ENCODE measurements at places on chromosomes 7 and 10. TPM values are rescaled to one million over a fixed set of nuclear protein-coding genes. Genes with fewer than 3 reads are reported as not detected.

Gene LRRN3
- total RNA-seq, result 0.48 TPM

Gene KNDC1
- total RNA-seq, result 8.5 TPM

Gene ARMC10
- 15.8 TPM for total RNA-seq

Gene FAM25G
- not detected for total RNA-seq

Gene PURB
- total RNA-seq, result 5.0 TPM

Gene CCL24
- total RNA-seq, result 0.88 TPM

Gene PIK3AP1
- 35.7 TPM for total RNA-seq

Gene MRC1
- total RNA-seq, result 30.9 TPM

Gene OR13A1
- not detected for total RNA-seq

DNA sequence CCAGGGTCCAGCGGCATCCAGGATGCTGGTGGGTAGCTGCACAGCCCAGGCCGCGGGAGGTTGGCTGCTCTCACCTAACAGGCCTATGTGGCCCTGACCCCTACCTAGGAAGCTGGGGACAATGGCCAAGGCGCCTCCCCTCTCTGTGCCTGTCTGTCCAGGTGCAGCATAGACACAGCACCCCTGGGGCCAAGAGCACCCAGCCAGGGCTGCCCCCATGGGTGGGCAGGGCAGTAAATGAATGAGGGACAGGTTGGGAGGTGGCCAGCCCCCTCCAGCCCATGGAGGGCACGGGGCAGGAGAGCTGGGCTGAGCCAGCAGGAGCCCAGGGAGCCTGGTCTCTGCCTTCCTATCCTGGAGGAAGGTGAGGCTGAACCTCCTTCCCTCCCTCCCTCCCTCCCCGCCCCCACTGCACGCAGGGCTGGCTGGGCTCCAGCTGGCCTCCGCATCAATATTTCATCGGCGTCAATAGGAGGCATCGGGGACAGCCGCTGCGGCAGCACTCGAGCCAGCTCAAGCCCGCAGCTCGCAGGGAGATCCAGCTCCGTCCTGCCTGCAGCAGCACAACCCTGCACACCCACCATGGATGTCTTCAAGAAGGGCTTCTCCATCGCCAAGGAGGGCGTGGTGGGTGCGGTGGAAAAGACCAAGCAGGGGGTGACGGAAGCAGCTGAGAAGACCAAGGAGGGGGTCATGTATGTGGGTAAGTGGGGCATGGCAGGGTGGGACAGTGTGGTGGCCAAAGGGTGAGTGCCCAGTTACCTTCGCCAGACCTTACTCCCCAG is at the start of gene SNCG:
TSS of gene SNCG (plus strand) at position 484 of the 785 bp plus-strand sequence. CDS start at position 583, 99 bp downstream.
- peak; percentile 52 for DNase-seq

DNA sequence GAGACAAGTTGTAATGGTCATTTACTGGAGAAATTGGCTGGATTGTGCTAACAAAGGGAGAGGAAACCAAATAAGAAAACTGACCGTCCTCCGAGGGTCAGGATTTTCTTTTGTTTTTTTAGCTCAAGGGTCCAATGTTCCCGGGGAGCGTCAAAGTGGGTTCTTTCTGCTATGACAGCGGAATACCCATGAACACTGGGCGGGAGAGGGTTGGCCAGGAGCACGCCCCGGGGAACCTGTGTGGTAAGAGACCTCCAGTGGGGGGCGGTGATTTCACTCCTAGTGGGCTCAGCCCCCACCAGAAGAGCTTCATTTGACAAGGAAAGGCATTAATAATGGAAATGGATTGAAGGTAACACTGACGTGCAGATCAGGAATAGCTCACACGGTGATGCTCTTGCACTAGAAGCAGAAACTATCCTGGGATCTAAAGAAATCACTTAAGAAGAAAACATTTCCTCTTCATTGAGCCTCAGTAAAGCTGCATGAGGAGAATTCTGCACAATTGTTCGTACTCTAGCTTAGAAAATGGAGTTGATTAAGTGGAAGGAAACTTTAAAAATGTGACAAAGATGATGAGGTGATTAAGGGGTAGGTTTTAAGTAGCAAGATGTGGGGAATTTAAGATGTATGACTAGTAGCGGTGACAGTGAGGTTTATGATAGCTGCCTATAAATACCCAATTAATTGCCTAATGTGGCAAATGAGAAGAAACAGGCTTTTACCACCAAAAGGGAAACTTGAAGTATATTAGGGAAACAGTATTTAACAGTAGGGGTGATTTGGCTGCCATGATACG is 627.2 kb downstream of the SUGCT start:
- no peak for DNase-seq

DNA sequence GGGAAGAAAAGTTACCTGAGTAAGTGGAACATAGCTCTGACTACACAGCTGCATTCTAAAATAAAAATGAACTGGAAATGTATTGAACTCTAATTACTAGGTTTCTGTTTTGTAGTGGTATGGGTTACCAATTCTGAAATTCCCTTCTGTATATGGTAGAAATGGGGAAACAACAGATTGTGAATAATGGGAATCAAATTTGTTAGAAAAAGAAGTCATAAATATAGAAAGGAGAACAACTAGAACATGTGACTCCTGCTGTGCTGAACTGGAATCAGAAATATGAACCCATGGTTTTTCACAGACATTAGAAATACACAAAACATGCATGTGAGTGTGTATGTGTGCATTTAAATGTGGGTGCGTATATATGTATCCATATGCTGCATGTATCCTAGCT is 27.0 kb downstream of the MCMBP start:
- no peak for DNase-seq

DNA sequence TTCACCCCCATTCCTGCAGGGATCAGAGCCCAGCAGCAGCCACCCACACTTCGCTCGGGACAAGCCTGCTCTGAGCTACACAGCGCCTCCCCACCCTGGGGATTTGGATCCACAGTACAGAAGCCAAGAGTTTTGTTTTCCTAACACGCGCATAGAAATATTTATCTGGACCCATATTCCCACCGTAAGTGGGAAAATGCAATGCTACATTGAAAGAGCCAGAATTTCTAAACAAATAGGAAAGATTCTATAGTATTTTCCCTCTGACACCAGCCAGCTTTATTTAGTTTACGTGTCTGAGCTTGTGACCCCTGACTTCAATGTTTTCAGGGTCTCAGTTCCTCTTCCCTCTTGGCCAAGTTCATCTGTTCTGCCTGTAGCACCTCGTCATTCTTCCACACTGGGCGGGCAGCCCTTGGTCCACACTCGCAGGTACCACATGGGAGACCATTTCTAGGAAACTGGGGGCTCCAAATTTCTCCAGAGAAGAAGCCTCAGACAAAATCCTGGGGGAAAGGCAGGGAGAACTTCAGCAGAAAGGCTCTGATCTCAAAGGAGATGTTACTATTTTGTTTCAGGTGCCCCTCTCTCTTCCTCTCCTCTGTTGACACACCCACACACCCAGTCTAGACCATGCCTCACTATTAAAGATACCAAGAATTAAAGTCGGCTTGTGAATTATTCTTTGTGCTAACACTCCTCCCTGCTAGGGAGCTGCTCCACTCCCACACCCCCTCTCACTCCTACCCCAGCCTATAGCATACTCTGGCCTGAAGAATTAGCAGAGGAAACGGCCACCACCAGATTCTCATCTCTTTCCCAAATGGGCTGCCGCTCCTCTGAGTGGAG is 116.0 kb upstream of the PCGF5 start:
- no peak for DNase-seq

DNA sequence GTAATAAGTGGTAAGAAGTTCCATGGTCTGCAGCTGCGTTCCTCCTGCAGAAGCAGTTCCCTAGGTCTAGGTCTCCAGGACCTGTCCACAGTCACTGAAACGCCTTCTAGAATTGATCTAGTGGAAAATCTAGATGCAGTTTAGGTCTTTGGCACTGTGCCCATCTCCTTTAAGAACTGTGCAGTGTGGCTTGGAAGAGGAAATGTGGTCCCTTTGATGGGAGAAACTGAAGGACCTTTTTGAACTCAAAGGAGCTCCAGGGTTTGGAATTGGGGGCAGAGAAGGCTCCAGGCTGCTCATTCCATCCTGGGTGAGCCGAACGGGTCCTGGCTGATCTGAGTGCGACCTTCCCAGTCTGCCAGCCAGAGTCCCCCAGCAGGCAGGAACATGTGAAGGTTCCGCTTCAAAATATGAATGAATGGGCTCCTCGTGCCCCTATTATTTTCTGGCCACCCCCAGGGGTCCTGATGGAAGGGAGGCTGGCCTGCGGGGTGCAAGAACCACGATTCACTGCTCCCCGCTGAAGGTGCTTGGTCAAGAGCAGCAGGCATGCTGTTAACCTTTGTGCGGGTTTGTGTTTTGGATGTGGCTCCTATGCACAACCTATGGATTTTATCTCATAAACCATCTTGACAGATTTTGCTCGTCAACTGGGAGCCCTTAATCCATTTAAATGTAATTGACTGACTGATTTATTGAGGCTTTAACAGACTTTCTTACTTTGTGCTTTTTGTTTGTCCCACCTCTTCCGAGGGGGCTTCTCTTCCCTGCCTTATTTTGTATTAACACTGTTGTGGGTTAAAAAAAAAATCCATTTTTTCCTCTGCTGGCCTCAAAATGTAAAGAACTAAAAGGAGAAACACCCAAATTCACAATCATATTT is 36.7 kb downstream of the ZNF467 start:
- no peak for DNase-seq

GRCh38 chr10:119734396-119735332 is 8.8 kb downstream of the INPP5F start:
- no peak for DNase-seq

DNA sequence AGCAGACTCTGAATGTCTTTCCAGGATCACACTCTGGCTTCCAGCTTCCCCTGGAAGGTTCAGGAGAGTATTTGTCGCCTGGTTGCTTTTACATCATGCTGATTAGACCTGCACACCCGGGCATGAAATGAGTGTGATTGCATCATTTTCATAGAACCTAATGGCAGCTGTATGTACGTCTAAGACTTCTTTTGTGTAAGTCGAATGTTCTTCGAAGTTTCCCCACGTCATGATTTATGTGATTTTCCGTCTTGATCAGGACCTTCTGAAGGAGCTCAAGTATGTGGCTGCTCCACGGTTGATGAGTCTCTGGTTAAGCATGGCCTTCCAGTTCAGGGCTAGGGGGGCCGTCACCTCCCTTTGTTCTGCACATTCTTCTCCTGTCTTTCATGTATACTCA is 4.5 kb downstream of the EIF4H start:
- no peak for DNase-seq

DNA sequence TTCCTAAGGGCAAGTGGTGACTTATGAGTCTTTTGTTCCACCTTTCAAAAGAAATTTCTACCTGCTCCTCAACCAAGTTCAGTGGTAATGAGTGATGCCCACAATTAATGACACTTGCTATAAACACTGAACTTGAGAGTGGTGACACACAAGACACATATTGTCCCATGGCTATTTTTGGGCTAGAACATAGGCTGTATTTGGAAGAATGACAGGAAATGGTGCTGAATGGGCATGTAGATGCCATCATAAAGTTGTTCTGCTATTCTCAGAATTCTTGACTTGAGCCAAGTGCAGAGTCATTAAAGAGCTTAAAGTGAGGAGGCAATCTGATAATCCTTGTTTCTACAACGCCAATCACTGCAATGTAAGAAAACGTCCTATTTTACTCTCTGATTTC is 313.3 kb downstream of the AGMO start:
- no peak for DNase-seq

GRCh38 chr7:132895231-132895630 is 186.7 kb downstream of the CHCHD3 start:
- DNase-seq, result no peak

GRCh38 chr7:102450242-102450641 is 14.4 kb downstream of the ALKBH4 start:
- no peak for DNase-seq

- DNase-seq, result peak; percentile 37
Observed at GRCh38 chr10:119537953-119538630, 4.4 kb downstream of the RGS10 start.

DNA sequence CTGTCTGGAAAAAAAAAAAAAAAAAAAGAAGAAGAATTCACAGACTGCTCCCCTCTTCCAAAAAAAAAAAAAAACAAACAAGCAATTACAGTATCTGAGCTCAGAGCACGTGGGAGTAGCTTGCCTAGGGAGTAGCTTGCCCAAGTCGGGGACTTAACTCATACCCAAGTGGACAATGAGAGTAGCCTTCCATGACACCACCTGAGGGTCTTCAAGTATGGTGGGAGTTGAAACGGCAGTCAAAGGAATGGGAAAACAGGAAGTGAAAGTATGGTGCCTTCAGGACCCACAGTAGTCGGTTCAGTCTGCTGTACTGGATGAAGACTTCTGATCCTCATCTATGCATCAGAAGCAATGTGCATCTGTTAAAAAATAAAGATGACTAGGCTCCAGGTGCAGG is 10.6 kb downstream of the VOPP1 start:
- no peak for DNase-seq

DNA sequence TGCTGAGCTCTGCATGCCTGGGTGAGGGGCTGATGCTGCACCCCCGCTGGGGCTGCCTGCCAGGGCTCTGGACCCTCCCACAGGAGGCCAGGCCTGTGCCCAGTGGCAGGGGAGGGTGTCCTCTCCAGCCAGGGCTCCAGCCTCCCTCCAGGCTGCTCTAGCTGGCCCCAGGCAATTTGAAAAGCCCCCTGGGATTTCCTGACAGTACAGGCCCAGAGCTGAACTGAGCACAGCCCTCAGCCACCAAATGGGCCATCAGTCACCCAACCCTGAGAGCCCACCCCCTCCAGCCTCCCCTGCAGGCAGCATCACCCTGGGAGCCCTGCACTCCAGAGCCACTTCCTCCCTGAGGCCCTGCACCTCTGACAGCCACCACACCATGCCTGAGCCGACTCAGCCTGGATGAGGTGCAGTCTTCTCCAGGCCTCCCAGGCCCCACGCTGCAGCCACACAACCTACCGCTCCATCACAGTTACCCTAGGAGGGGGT is 101.8 kb upstream of the RET start:
- peak; percentile 39 for DNase-seq

GRCh38 chr10:132636358-132636757 is 98.8 kb downstream of the INPP5A start:
- DNase-seq, result no peak

DNA sequence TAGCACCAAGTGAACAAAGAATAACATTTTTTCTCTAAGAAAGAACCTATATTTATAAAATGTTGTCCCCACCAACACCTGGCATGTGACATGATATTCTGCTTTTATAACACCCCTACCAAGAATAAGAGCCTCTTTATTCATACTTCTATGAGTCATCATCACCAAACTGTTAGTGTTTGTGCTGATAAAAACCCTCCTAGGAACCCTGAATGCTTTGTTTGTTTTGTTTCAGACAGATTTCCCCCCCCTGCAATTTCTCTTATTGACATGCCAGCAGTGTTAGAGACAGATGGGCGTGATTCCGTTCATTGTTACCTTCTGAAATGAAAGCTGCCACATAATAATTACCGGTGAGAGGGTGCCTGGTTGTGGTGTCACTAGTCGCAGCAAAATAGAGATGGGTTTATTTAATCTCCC is 651.1 kb downstream of the SORCS1 start:
- DNase-seq, result no peak
